Urinary bladder (tissue), 4 donors: ENCODE measurements at places on chromosomes 4 and X. TPM values are rescaled to one million over a fixed set of nuclear protein-coding genes. Genes with fewer than 3 reads are reported as not detected.
A peak's percentile ranks its signal among the peaks of the same experiment; 100 is the strongest.

GRCh38 chrX:86002076-86002896, 45.1 kb downstream of the CHM start:
- DNase-seq, result no peak

- DNase-seq, result no peak
Measured at GRCh38 chr4:43835869-43836268, 612.7 kb downstream of the KCTD8 start.

GRCh38 chr4:53779025-53779424, 187.7 kb upstream of the LNX1 start:
- no peak for DNase-seq

- DNase-seq, result no peak
Measured at GRCh38 chr4:8581094-8581861, 1.1 kb downstream of the GPR78 start.

GRCh38 chr4:24137671-24138601, 248.1 kb upstream of the PPARGC1A start:
- peak; percentile 32 for DNase-seq

GRCh38 chr4:35548921-35549320, 695.4 kb downstream of the ARAP2 start:
- no peak for DNase-seq

The MUC7 gene
- polyA plus RNA-seq, result not detected

The ADGRG2 gene
- polyA plus RNA-seq, result 2.4 TPM

The NPFFR2 gene
- 1.6 TPM for polyA plus RNA-seq
